Activated CD8-positive, alpha-beta memory T cell treated with anti-CD3 and anti-CD28 coated beads for 4 hours (primary cell): ENCODE measurements at places on chromosomes 6 and 20.

DNA sequence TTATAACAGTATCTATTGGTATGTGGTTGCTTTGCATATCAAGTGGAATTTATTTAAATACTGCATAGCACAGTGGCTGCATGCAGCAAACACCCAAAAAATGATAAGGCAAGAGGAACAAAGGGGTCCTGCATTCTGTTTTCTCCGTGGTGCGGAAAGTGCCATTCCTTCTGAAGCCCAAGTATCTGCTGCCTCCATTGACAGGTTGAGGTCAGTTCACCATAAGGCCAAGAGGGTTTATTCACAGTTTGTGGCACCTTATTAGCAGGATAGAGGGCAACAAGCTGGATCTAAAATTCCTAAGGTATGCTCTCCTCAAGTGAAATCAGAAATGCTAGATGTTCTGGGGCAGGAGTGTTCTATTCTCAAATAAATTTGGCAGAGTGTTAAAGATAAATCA, 9.3 kb downstream of the CARMIL1 start:
- DNase-seq, result no peak

DNA sequence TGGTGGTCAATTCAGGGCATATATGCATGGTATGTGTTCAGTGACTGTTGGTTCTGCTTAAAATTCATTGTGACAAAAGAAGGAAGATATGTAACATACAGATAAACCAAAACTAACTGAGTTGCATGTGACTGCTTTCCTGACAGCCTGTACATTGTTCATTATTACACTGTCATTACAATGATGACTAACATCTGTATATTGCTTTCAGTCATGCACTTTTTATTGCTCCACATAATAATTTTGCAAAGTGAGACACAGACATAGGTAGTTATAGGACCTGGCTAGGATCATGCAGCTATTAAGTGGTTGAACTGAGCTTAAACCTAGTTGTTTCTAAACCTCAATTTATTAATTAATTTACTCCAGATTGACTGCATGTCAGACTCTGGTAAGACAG, 703.2 kb downstream of the HDGFL1 start:
- no peak for DNase-seq

GRCh38 chr6:150145427-150145826, 2.6 kb downstream of the PPP1R14C start:
- DNase-seq, result no peak

DNA sequence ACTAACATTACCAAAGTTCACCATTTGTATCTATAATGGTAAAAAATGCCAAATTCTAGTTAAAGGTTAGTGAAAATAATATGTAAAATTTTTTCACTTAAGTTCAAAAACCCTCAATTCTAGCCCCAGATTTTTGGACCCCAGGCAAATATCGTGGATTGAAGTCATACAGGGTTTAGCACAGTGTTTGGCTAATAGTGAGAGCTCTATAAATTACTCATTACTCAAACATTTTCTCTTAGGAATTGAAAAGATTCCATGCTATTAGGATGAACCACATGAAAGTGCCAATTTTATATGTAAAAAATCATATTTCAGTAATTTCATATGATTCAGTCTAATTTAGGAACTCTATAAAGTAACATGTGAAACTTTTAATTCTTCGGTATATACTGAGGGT, 170.3 kb upstream of the PREP start:
- DNase-seq, result no peak

DNA sequence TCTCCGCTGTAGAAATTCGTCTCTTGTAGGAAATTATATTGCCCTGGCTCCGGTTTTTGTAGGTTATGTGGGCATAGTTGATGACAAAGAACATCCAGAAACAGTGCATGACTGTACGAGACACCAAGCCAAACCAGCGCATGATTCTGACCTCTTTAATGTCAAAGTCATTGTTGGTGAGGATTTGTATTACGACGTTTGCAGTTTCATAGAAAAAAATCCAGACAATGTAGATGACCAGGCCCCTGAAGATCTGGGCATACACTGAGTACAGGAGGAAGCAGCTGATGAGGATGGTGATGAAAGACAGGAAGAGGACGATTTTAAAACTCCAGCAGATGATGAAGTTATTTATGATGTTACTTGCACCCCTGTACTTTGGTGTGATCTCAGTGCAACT, 39.1 kb upstream of the TBC1D22B start:
- DNase-seq, result no peak

DNA sequence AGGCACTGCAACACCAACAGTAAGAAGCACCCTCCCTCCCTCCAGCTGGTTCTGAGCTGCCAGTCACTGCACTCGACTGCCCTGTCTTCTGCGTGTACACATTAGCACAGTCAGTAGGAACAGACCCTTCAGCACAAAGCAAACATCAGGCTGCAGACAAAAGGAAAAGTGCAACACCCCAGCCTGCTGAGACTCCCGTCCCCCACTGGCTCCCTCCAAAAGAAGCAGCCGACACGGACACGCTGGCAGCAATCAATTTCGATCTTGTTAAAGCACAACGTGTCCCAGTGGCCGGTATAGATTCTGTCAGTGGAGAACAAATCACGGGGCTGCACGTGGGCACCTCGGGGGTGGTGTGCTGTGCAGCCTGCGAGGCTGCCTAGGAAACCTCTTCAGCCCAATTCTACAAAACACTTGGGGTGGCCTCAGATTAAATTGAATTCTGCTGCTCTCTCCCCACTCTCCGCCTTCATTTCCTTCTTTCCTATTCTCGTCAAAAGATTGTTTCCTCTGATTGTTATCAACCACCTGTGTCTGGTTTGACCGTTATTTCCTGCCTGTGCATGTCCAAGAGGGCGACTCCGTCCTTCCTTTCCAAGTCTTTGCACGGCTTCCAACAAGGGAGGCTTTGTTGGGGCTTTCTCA, 38.7 kb downstream of the TRAF3IP2 start:
- no peak for DNase-seq

DNA sequence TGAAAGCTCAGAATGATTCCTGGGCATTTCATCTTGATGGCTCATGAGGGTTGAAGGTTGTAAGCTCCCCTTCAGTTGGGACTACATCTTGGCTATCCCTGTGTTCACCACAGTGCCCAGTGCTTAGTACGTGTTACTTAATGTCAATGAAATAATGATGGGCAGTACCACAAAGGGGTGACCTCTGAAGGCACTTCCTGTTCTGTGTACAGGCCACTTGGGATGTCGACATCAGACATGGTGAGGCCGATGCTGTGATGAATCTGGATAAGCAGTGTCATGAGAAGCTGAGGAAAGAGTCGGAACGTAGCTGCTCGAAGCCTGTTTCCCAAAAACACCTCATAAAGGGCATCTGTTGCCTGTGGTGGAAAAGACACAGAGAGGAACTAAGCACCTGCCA, 27.6 kb upstream of the RBL1 start:
- no peak for DNase-seq

DNA sequence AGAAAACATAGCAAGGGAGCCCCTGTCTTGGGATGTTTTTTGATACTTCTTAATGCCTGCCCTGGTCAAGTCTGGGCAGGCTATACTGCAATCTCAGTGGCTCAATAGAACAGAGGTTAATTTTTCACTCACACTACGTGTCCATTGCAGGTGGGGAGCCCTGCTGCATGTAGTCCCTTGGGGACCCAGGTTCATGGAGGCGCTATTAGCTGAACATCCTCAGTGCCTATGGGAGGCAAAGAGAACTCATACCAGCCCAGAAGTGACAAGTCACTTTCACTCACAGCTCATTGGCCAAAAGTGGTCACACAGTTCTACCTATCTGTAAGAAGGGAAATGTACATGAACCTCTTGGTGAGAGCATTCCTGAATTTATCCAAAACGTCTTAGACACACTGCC, 23.2 kb downstream of the CGA start:
- DNase-seq, result no peak

DNA sequence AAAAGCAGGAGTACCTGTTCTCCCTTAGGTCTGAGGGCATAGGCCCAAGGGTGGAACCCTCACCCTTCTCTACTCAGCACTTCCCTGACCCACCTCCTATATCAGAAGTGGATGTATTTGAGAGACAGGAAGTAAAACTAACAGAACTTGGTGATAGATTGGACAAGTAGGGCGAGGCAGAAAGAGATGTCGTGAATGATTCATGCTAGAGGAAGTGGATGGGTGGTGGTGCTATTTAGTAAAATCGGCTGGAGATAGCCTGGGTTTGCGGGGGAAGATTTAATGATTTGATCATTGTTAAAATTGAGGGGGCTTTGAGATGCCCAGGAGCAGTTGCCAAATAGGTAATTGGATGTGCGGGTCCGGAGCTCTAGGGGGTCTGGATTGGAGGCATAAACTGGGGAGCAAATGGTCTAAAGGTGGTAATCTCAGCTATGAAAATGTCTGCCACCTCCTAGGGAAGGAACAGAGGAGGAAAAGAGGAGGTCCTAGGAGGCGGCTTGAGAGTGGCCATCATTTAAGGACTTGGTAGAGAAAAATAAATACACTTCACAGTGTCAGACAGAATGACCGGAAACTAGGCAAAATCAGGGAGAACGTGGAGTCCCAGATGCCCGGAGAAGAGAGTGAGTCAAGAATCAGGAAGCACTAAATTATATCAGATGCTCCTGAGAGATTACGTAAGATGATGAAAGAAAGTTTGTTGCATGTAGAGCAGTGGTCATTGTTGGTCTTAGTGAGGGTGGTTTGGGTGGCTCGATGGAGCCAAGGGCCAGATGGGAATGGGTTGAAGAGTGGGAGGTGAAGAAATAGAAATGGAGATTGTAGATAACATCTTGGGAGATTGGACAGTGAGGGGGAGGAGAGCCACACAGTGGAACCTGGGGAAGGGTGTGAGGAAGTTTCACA, 142.0 kb downstream of the CEP57L1 start:
- DNase-seq, result no peak

DNA sequence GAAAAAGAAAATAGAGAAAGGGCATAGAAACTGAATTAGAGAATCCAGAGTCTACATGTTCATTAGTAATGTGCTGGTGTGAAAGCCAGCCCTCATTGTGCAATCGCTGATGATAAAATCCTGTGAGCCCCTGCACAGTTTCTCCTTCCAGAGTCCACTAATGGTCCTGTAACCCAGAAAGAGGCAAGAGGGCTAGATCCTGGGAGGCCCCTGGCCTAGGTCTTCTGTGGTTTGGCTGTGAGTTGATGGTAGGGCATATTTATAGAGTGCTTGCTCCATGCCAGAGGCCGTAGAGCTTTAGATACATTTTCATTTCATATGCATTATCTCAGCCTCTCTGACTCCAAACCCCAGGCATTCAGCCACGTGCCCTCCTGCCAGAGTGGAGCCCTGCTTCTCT, 94.9 kb upstream of the MTHFD1L start:
- DNase-seq, result no peak

DNA sequence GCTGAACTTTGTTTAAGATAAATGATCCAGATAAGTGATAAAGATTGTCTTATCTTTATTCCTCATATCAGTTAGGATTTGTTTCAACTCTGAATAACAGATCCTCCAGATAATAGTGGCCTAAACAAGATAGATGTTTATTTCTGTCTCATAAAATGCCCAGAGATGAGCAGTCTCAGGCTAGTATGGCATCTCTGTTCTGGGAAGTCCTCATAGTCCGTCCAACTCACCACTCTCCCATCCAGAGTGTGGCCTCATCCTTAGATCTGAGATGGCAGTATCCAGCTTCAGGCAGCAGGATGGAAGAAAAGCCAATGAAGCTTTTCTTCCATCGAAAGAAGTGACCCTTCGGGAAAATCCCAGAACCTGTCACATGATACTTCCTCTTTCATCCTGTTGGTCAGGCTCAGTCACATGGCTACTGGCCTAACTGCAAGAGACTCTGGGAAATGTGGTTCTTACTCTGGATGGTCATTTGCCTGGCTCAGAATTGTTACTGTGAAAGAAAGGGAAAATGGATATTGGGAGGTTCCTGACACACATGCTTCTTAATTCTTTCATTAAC, 29.4 kb upstream of the TAGAP start:
- DNase-seq, result no peak

DNA sequence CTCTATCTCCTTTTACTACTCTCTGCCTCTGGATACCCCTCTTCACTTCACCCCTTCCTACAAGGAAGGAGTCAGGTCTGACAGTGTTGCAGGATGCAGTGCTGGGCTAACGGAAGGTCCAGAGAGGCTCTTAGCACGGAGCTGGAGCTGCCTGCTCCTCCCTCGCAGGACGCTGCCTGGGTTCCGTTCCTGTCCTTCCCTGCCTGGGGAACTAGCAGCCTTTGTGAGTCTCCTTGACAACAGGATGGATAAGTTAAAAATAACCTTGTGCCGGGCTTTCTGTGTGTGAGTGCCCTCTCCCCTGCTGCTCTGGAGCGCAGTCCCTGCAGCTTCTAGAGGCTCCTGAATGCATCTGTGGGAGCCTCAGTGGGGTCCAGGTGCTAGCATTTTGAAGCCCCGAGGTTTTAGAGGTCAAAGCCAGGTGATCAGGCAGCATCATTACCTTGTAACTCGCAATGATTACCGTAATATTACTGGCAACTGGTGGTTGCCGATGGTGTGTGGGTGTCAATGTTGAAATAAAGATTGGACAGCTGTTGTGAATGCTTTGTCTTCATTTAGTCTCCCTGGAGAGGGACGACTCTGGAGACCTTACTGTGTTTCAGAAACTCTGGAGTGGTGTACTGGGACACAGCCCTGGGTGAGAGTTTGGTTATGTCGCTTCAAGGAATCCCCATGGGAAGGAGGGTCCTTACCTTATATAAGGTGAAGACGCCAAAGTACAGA, 44.4 kb downstream of the CDS2 start:
- DNase-seq, result no peak

DNA sequence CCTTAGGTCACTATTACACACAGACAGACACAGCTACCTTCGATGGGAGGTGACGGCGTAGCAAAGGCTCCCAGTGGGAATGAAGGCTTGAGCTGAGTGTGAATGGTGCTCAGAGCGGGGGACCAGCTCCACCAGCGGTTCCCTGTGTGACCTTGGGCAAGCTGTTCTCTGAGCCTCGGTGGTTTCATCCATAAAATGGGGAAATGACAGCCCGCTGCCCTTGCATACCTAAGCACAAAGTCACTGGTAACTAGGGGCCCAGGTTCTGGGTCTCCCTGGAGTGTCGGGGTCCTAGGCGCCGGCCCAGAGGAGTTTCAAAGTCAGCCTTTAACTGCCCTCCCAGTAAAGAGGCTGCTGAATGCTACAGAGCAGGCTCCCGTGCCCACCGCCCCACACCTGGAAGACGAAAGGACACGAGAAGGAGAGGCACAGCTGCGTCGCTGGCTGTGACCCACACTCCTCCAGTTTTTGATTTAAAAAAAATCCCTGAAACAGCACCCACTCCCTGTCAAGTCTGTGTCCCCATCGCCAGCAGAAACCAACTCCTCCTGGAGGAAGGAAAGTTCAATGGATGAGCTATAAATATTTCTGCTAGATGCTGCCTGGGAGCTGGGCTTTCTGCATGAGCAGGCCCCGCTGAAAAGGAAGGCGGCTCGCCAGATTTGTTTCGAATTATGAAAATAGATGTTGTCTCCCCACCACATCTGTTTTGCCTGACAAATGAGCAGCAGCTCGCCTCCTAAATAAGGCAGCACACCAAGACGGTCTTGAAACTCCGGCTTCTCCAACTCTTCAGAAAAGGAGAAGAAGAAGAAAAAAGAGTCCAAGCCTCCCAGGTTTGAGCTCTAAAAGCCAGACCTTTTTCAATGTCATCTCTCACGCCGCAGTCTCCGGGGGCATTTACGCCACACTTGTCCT, 27.4 kb downstream of the PMEPA1 start:
- no peak for DNase-seq

- no peak for DNase-seq
These were observed 74.0 kb upstream of the XRN2 start for GRCh38 chr20:21229163-21229562.

GRCh38 chr6:90184334-90185298, 112.0 kb downstream of the BACH2 start:
- no peak for DNase-seq
